Right lung (tissue), 10 donors: ENCODE measurements at places on chromosomes 4 and X. TPM values are rescaled to one million over a fixed set of nuclear protein-coding genes. Genes with fewer than 3 reads are reported as not detected.

GRCh38 chr4:153651116-153651515 is 33.0 kb upstream of the TLR2 start:
- no peak for DNase-seq

The SOWAHD gene
- 0.40 TPM for polyA plus RNA-seq

- peak; percentile 79 for DNase-seq
These were observed 543 bp downstream of the ELF2 start for GRCh38 chr4:139176302-139177048.

The RTL5 gene
- 20.2 TPM for polyA plus RNA-seq

The STOX2 gene
- 18.0 TPM for polyA plus RNA-seq

The FAM47C gene
- 0.04 TPM for polyA plus RNA-seq

DNA sequence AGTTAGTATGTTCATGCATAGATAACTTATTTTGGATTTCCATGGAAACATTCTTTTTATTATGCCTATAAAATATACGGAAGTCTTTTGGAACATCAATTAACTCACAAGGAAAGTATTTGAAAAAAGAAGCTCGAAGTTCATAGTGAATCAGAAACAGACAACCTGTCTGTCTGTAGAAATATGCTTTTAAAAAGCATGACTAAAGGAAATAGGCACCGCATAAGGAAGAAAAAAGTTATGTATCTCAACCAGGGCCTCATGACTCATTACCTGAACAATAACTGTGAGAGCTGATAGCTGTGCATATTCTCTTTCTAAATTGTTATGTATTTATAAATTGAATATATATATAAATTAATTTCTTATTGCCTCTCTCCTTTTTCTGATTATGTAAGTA is 324.1 kb downstream of the TLL1 start:
- no peak for DNase-seq

DNA sequence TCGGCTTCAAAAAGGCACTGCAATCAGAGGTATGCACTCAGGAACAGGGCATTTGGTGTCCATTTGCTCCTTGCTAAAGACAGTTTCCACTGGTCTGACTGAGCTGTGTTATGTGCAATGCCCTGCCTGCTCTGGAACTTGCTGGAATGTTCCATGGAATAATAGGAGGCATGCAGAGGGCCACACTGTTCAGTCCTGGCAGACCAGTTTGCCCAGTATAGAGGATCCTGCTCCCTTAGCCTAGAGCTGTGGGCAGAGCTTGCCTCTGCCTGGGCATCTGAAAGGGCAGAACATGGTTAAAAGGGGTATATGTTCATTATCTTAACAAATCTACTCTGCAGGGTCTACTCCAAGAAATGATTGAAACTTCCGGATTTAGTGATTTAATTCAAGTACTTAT is 27.8 kb upstream of the CD99L2 start:
- DNase-seq = no peak

The OR13H1 gene
- not detected for polyA plus RNA-seq

The SPANXC gene
- polyA plus RNA-seq = not detected

The PALLD gene
- polyA plus RNA-seq = 55.6 TPM

The TLR10 gene
- polyA plus RNA-seq = 0.85 TPM

GRCh38 chr4:138487670-138488069 is 245.5 kb upstream of the SLC7A11 start:
- no peak for DNase-seq

DNA sequence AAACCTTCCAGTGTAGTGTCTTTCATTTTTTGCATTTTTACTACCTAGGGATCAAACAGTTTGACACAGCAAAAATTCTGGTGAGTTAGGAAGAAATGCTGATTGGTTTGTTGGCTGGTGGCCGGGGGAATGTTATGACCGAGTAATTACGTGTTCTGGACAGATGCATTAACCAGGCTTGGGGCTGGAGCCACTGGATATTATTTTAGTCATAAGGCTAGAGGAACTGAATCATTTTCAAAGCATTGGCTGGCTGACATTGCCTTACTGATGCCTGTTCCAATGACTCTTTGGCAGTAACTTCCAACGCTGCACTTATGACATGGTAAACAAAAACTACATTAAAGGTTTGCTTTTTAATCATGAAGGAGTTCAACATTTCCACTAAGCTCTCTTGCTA is 84.6 kb downstream of the FBXO8 start:
- peak; percentile 76 for DNase-seq

The ABHD18 gene
- 15.6 TPM for polyA plus RNA-seq

The PTTG2 gene
- polyA plus RNA-seq = not detected

DNA sequence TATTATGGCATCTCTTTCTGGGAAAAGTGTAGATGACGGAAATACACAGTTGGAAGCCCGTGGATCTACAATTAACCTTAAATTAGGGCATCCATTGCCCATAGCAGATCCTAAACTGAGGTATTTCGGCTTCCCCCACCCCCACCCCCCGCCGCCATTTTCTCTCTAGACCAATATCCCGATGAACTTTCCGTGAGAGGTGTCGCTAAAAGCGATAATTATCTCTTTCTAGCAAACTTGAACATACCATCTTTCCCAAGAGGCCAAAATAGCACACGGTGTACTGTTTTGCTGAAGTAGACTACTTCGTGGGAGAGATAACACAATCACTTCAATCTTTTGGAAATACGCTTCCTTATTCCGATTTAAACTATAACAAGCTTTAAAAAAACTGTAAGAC is 554 bp downstream of the KLHL15 start:
- peak; percentile 24 for DNase-seq

DNA sequence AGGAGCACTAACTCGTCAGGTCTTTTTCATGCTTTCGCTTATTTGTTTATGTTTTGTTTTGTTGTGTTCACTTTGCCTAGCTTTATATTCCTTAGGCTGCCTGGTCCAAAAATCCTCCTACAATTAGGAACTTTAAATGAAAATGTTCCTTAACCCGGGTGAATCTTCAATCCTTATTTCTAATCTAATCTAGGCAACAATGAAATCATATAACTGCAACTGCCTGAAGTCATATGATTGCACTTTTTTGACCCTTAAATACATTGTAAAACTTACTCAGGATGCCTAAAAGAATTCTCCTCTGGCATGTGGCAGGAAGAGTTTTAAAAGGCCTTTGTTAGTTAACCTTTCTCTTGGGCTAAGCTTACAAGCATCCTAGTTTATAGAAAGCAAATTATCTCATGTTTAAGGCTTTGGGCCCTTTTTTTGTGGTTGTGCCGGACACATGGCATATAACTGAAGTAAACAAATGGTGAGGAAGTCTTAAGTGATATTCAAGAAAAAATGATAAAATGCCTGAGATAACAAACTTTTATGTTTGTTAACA is 279.4 kb downstream of the FAT4 start:
- DNase-seq = no peak

GRCh38 chr4:185846505-185847150 is 34.6 kb upstream of the SORBS2 start:
- DNase-seq = no peak

GRCh38 chrX:24260842-24261550 is 52.9 kb downstream of the SUPT20HL2 start:
- DNase-seq = no peak

DNA sequence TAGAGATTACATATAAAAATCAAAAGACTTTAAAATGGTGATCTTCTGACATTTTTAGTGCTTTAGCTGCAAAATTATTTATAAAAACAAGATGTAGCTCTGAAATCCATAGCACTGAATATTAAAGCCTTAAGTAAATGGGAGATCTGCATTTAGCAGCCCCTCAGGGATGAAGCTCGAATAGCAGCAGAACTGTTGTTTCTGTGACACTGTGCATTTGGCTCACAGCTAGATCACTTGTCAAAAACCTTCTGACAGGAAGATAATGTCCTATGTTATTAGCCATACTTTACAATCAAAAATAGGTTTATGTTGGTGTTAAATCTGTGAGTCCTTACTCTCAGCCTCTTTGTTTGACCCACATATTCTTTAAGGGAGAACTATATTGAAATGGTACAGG is 14.1 kb upstream of the PYURF start:
- DNase-seq = no peak

- no peak for DNase-seq
These were observed at the start of gene ADRA2C for GRCh38 chr4:3766036-3766784. Gene ADRA2C (plus strand): TSS chr4:3766385. CDS start chr4:3766607, 222 bp downstream.

DNA sequence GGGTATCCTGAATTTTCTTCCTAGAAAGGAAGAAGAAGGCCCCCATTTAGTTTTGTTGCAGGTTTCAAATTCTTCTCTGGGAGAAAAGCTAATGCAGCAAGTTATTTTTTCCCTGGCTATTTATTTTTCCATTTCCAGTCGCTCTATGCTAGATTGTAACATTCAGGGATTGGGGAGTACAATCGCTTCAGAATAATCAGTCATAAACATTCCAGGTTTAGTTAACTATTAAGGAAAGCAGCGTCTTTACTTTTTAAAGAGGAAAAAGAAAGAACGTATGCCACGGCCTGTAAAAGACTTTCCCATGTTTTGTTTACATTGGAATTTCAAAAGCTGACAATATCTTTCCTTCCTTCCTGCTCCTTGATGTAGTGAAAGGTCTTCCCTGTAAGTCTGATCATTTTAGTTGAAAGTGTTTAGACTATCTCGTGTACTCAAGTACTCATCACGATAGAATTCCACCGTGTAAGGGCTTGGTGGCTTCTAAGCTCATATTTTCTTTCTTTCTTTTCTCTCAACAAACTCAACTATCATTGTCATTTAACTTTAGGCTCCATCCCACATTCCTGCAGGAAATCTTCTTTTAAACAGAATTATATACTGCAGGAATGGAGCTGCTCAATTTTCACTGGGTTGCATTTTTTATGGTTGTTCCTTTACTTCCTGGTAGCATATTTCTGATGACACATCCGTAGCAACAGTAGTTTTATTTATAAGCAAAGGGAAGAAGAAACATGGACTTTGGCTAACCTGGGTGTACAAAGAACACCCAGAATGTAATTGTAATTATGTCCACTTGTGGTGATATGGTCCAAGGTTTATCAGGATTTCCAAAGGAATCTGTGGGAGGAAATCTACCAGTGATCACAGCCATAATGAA is 213.1 kb upstream of the FAT1 start:
- peak; percentile 28 for DNase-seq

DNA sequence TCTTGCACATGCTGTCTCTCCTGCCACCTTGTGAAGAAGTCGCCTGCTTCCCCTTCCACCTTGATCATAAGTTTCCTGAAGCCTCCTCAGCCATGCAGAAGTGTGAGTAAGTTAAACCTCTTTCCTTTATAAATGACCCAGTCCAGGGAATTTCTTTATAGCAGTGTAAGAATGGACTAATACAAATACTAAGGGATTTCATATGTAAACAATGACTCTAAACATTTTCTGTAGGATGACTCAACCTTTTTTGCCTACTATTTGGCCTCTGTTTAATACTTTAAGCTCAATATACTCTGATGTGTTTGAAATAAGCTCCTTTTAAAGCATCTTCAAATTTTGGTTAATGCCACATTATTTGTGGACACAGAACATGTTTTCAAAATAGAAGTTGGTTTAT is 813.5 kb upstream of the SLIT2 start:
- no peak for DNase-seq

GRCh38 chr4:16129336-16129735 is 45.5 kb upstream of the PROM1 start:
- DNase-seq = no peak

The NUP62CL gene
- 7.3 TPM for polyA plus RNA-seq

- DNase-seq = no peak
These were observed 122.3 kb downstream of the TEX13A start for GRCh38 chrX:105098201-105098600.

DNA sequence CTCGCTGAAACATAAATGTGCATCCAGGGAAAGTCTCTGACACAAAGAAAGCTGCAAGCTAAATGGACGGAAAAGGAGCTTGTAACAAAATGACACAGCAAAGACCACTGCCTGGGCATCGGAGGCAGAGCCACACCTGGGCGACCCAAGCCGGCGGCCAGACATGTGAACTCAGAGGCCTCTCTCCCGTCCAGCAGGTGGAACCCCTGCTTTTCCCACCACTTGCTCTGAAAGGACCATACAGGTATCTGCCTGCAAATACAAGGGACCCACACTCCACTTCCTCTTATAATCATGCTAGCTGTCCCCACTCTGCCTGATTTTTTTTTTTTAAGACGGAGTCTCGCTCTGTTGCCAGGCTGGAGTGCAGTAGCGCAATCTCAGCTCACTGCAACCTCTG is 12.0 kb downstream of the CPLX1 start:
- DNase-seq = no peak

The GAB1 gene
- polyA plus RNA-seq = 103 TPM

The DCAF16 gene
- polyA plus RNA-seq = 73.1 TPM

DNA sequence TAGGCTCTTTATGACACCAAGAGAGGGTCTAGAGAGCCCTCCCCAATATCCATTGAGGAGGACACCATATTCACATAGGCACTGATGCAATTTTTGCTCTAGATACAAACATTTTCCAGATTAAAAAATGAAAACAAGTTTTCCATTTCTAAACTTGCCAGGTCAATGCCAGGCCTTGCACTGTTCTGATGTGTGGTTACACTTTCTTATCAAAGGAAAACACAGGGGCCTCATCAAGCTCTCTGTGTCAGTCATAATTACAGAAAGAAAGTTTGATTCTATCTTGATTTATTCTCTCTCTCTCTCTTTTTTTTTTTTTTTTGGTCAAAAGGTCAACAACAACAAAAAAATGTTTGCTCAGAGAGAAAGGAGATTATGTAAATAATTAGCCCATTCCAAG is 80.2 kb upstream of the ACSL4 start:
- no peak for DNase-seq

The MAB21L2 gene
- not detected for polyA plus RNA-seq

The RWDD4 gene
- 31.3 TPM for polyA plus RNA-seq

DNA sequence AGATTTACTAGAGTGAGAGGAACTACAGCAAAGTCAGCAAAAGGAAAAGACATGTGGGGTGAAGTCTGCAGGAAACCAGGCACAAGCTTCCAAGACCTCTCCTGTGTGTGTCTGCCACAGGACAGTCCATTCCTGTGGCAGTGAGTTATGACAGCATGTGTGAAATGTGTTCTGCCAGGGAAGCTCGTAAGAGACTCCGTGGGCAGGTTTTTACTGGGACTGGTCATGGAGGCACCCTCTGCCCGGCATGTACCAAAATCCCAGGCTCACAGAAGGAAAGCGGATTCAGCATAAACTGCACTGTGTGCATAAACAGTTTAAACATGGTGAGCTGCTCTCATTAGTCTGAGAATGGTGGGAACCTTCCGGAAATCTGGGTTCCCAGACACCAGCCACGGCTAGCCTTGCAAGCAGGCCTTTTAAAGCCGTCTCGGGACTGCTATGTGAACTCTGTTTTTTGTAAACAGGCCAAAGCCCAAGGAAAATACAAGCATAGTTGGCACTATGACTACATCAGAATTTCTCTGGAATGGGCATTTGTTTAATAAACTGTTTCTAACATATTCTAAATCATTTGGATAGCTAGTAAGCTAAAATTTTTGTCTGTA is 288.5 kb downstream of the TENM3 start:
- no peak for DNase-seq
